ENCODE measurements at places on chromosomes 16 and 17.

DNA sequence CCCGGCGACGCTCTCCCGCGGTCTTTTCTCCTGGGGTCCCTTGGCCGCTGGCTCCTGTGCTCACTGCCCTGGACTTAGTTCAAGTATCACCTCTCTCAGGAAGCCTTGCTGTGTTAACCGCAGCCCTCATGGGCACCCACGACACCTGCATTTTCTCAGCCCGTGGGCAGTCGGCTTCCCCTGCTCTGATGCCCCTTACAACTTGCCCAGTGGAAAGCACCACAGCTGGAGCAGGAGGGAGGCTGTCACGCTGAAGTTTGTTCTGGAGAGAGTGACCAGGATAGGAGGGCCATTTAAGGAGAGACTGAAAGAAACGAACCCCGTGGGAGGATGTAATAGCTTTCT lies 395 bp downstream of the STXBP4 start:
- DNase-seq: peak; percentile 35

- DNase-seq: peak; percentile 47
Observed at GRCh38 chr16:11233727-11234376, 22.2 kb downstream of the SOCS1 start.

DNA sequence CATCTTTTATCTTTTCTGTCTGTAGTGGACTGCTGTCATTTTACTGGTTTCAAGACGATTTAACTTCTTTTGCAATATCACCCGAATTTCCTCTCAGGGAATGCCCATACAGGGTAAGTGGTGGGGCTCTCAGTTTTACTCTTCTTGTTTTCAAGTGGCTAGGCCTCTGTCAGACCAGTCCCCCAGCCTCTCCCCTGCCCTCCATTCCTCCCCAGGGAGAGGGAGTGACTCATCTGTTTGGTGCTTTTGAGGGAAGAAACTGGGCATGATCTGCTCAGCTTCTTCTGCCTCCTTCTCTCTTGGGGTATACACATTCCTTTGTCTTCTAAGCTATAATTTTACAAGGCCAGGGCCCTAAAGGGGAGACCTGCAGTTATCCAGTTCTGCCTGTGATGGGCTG lies 332.0 kb downstream of the CBLN1 start:
- no peak for DNase-seq

GRCh38 chr16:67966549-67967182 lies 1.8 kb downstream of the SLC12A4 start:
- DNase-seq: no peak

DNA sequence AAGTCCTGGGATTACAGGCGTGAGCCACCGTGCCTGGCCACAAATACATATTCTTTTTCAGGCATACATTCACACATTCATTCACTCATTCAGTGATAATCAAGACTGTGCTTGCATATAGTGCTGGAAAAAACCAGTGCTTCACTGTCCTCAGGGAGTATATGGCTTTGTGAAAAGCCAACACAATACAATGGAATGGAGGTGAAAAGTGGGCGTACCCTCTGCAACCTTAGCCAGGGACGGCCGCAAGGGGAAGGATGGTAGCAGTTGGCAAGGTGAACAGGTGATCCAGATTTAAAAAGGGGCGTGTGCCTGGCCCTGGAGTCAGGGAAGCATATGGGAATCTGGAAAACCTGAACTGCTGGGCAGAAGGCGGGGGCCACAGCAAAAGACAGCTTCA lies 18.1 kb upstream of the GAN start:
- DNase-seq: no peak

DNA sequence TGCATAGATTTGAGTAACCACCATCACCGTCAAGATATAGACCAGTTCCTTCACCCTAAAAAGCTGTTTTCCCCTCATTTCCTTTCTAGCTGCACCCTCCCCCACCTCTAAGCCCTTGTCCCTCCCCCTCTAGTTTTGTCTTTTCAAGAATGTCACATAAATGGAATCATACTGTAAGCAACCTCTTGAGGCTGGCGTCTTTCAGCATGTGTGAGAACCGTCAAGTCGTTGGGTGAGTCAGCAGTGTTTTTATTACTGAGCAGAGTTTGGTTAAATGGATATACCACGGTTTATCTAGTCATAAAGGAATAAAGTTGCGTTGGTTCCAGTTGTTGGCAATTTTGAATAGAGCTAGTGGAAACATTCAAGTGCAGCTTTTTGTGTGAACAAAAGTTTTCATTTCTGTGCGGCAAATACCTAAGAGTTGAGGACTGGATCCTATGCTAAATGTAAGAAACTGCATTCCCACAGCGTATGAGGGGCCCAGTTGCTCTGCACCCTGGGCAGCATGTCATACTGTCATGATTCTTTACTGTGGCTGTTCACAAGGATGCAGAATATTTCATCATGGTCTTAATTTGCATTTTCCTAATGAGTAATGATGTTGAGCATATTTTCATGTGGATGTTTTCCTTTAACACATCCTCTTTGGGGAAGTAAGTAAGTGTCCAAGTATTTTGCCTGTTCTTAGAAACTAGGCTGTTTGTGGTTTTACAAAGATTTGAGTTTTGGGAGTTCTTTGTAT lies 264.3 kb downstream of the CPPED1 start:
- peak; percentile 23 for DNase-seq

GRCh38 chr17:38940404-38940803 lies 15.0 kb downstream of the LASP1NB start:
- no peak for DNase-seq

DNA sequence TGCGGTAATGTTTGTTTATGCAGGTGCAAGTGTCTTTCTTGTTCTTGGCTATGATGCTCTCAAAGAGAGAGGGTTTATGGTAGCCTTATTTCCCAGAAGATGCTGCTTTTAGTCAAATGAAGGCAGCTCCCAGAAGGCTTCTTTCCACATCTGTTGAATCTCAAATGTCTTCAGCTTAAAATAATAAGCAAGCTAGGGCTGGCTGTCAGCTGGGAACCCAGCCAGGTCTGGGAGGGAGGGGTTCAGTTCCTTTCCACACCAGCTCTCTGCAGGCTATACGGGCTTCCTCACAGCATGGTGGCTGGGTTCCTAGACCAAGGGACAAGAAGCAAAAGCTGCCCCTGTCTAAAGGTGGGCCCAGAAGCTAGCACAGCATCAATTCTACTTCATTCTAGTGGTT lies 47.4 kb upstream of the ATF7IP2 start:
- no peak for DNase-seq

DNA sequence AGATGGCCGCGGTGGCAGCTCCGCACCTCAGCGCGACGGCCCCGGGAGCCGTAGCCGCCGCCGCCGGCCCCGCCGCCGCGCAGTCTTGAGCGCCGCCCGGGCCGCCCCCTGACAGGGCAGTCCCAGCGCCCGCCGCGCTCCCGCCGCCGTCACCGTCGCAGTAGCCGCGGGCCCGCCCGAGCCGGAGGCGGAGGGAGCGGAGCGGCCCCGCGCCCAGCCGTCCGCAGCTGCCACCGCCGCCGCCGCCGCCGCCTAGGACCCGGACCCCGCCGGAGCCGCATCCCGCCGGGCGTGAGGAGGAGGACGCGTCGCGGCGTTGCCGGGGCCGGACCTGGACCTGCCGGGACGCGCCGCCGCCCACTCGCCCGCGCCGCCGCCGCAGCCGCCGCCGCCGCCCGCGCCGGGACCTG lies 218 bp downstream of the TNRC6C start:
- no peak for DNase-seq

GRCh38 chr17:35088356-35088880 lies 24.9 kb upstream of the RFFL start:
- peak; percentile 60 for DNase-seq

DNA sequence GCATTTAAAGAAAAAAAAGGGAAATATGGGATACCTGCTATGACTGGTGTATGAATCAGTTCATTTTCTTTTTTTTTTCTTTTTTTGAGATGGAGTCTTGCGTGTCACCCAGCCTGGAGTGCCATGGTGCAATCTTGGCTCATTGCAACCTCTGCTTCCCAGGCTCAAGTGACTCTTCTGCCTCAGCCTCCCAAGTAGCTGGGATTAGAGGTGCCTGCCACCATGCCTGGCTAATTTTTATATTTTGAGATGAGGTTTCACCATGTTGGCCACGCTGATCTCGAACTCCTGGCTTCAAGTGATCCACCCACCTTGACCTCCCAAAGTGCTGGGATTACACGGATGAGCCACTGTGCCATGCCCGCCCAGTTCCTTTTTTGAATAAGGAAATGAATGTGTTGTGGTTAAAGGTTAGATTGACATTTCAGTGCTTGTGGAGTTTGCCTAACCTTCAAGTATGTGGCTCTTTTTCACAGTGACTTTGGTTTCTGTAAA lies 7.7 kb downstream of the HAPSTR1 start:
- DNase-seq: no peak
